ENCODE measurements at places on chromosomes 5 and 9.
A peak's percentile ranks its signal among the peaks of the same experiment; 100 is the strongest.

- peak; percentile 37 for DNase-seq
These were observed 169.1 kb downstream of the YTHDC2 start for GRCh38 chr5:113682497-113683136.

GRCh38 chr9:98409719-98410118 is 154.3 kb upstream of the TBC1D2 start:
- no peak for DNase-seq

DNA sequence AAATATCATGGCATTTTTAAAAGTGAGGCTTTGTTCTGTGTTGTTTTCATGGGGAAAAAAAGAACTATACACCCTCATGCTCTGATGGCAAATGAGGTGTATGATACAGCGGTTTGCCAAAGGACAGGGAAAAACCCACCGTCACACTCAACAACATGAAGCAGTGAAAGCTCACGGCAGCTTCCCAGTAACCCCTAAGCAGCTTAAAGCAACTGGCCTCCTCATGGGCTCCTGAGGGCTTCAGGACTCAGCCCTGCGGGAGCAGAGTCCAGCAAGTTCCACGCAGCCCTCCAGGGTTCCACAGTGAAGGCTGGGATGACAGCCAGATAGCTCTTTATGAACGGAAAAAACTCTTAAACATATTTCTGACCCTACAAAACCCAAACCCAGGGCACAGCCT is 12.9 kb downstream of the BARHL1 start:
- no peak for DNase-seq

- DNase-seq, result no peak
These were observed 718.8 kb downstream of the MAT2B start for GRCh38 chr5:164224236-164224635.

DNA sequence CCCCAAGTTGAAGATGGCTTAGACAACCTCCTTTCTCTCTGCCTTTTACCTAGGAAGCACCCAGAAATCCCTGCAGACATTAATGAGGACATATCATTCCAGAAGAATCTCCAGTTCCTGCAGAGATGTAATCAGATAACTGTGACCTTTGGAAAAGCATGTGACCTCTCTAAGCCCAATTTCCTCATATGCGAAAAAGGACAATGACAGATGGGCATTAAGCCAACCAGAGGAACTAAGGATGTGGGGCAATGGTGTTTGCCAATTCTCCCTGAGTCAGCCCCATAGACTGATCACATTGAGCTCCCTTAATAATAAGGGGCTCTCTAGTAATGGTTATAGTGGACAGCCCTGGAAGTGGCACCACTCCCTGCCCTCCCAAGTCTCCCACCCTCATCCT is 10.1 kb upstream of the FOXI1 start:
- DNase-seq, result no peak

GRCh38 chr9:16289639-16290038 is 580.8 kb downstream of the BNC2 start:
- DNase-seq, result no peak

GRCh38 chr5:171823269-171823668 is 37.7 kb downstream of the SMIM23 start:
- DNase-seq, result no peak
